ENCODE measurements at places on chromosomes 16 and 17.

DNA sequence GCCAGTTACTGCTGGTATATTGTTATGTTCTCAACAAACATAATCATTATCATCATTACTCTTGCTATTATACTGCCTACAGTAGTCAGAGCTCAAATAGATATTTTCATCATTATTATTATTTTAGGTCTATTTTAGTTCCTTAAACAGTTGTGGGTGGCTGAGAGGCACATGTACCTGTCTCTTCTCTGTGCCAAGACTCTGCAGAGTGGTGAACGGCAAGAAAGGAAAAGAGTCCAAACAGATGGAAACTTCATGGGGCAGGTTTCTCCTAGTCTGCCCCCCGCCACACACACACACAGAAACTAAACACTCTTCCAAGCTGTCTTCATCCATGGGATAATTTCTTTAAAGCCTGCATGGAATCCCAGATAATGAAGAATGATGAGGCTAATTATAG lies 77.7 kb upstream of the CLEC3A start:
- no peak for DNase-seq

DNA sequence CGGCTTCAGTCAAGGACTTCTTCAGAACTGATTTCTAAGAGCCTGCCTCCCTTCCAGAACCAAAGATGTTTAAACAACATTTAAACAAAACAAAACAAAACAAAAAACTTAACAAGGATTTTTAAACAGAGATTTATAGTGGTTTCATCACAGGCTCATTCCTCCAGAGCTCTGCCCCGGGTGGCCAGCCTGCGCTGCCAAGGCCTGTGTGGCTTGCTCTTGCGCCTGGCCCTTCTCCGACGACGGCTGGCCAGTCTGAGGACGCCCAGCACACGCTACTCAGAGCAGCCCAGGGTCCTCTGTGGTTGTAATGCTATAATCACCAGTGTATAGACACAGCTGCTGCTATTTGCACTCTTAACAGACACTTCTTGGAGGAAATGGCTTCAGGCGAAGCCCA lies 307.2 kb upstream of the MYOCD start:
- DNase-seq = no peak

GRCh38 chr16:8182761-8183160 lies 407.6 kb downstream of the TMEM114 start:
- no peak for DNase-seq

DNA sequence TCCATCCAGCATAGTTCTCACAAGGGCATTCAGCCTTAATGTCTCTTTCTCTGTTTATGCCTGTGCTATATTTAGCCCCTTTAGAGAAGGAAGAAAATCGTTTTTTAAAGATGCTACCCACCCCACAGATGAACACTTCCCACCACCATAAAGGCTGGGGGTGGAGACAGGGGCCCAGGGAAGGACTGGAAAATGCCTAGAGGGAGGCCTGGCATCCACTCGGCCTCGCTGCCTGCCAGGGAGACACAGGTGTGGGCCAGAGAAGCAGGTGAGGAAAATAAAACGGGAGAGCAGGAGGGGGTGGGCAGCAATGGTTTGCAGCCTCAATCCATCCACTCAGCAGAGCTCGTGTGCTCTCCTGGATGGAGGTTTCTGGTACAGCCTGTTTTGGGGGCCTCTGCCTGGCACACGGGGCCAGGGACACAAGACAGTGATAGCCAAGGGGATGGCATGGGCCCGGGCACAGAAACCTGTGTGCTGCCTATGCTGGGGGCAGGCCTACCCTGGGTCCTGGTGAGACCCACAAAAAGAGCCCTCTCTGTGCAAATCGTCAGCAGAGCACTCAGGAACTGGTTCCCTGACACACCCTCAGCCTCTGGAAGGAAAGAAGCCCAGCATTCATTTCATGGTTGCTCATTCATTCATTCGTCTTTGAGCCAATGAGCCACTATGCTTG lies 121.4 kb downstream of the C16orf78 start:
- DNase-seq = no peak

DNA sequence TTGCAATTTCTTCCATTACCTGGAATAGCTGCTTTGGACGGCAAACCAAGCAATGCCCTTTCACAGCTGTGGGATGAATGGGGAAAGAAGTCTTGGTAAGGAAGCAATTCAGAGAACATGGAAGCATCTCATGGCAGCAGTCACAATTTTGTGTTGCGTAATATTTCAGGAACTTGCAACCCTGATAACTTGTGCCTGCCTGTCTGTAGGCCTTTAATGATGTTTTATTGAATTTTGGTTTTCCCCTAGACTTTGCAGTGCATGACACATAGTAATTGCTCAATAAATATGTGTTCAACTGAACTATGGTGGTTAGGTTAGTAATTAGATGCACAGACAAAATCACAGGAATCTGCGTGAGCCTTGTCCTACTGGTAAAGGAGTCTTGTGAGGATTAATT lies 439.5 kb downstream of the WWOX start:
- no peak for DNase-seq

- no peak for DNase-seq
Observed at GRCh38 chr17:20095336-20096080, 86.3 kb downstream of the SPECC1 start.

- DNase-seq = no peak
Observed at GRCh38 chr17:6569370-6570285, 13.3 kb upstream of the PITPNM3 start.

GRCh38 chr17:11086646-11087340 lies 154.2 kb upstream of the SHISA6 start:
- no peak for DNase-seq

- no peak for DNase-seq
Observed at GRCh38 chr16:81734632-81735434, 44.3 kb upstream of the PLCG2 start.

GRCh38 chr16:23871924-23872323 lies 36.1 kb downstream of the PRKCB start:
- DNase-seq = no peak

DNA sequence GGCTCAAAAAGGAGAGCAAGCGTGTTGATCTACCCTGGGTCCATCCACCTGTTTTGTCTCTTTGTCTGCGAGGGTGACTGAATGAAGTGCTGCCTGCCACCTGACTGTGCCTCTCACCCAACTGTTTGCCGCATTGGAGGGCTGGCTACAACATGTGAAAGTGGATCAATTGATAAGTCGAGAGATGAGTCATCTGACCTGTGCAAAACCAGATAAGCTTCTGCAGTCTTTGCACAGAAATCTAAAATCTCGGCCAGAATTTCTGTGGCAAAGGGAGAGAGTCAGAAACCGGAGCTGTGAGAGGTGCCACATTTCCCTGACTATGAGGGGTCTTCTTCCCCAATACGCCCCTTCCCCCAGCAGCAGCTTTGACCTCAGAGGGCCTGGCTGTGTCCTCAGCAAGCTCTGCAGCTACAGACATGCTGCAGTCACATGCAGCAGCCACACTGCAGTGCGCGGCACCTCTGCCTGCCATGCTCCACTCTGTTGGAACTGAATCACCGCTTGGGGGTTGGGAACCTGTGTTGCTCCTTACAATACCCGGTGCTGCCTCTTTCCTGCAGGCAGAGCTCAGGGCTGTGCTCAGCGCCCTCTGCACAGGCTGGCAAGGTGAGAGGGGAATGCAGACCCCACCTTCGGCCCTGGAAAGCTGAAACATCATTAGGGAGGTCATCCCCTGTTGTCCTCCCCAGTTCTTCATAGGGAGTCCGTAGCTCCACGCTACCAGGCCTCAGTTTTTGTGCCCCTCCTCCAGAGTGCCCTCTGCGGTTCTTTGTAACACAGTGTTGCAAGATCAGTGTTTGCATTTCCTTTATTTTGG lies 16.2 kb upstream of the HAS3 start:
- peak; percentile 10 for DNase-seq

- DNase-seq = no peak
Observed at GRCh38 chr17:50149417-50150353, 792 bp downstream of the PPP1R9B start.

GRCh38 chr16:55330781-55331647 lies 7.0 kb downstream of the IRX6 start:
- no peak for DNase-seq

- DNase-seq = no peak
Observed at GRCh38 chr16:59289151-59289550, 555.0 kb upstream of the GOT2 start.

DNA sequence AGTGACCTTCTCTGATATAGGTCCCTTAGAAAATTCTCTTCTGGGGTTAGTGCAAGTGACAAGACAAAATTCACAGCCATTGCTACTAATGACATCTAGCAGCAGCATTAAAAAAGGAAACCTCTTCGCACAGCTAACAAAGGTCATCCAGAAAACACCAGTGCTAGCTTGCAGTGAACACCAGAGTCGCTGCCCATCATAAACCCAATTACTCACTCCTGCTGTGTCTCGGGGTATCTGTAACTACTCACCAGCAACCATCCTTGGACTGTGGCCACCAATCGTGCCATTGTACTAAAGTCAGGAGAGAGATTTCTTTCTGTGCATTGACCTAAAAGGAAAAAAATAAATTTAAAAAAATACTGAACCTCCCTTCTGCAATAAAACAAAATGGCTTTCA lies 1494.7 kb upstream of the CDH8 start:
- no peak for DNase-seq

GRCh38 chr17:27453471-27453870 lies 2.8 kb upstream of the KSR1 start:
- DNase-seq = no peak

DNA sequence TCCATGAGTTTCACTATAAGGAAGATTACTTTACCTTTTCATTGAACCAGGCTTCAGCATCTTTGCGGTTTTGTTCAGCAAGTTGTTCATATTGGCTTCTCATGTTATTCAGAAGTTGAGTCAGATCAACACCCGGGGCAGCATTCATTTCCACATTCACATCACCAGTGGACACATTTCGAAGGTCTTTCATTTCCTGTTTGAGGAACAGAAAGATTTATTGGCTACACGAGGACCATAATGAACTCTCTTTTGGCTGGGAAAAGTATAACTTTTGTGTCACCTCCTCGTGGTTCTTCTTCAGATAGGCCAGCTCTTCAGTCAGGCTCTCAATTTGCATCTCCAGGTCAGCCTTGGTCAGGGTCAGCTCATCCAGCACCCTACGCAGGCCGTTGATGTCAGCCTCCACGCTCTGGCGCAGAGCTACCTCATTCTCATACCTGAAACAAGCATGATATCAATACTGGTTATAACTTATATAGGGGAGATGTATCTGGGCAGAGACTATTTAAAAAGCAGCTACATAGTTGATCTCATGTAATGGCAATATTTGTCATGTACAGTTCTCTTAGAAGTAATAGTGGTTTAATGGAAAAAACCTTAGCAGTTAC lies 2.1 kb downstream of the KRT10 start:
- no peak for DNase-seq

- no peak for DNase-seq
Observed at GRCh38 chr17:32722733-32723132, 154.2 kb downstream of the MYO1D start.

DNA sequence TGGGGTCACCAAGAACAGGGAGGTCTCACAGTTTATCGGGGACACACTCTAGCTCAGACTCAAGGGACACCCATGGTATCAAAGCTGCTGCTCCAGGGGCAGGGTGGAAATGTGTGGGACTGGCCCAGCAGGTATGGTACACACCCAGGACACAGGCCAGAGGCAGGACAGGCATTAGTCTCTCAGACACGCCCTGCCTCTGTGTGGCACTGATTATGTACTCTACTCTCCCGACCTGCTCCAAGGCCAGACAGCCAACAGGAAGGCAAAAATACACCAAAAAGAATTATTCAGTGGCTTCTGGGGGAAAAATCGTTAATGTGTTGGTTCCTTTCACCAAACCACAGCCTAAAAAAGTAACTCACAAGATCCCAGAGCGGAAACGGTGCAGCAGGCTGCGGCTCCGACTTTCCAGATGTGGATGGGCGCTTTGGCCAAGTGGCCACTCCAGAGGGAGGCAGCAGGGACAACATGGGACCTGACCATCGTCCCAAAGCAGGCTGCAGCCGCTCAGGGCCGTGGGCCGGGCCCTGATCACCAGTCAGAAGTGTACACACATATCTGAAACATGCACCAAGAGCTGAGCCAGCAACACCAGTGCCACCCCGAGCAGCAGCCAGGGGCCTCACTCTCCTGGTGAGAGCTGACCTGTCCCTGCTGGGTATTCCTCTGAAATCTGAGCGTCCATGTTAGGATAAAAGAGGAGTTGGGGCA lies 1.0 kb upstream of the SIRT7 start:
- DNase-seq = no peak

DNA sequence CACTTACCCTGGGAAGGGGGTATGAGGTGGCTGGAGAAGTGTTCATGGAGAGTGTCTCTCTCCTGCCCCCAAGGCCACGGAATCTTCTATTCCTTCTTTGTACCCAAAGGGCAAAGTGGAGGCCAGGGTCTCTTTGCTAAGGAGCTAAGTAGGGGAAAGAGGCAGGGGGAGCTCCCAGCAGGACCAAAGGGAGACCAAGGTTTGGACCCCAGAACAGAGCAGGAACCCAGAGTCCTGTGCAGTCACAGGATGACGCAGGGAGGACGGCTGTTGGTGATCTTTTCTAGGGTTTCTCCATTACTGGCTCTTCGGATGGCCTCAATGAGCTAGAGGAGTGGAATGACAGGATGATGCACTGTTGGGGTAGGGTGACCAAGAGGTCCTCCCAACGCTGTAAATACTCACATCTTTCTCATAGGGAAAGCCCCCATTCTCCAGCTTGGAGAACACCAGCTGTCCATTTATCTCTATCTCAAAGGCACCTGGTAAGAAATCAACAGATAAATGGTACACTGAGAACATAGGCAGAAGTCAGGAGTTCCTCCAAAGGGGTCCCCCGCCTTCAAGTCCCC lies 966 bp downstream of the MIEN1 start:
- DNase-seq = no peak

DNA sequence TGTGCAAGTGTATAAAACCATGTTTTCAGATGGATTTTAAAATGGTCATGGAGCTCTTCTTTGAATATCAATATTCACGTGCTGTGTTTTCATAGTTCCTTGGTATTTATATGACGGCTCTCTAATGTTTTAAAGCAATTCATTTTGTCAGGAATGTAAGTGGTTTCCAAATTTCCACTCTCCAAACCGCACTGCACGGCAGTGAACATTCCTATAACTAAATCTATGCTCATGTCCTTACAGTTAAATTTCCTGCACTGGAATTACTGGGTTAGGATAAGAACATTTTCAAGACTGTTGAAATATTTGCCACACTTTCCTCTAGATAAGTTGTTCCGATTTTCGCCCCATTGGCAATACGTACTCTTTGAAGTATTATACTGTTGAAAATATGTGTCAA lies 398.9 kb downstream of the PMP22 start:
- DNase-seq = no peak

- DNase-seq = no peak
Observed at GRCh38 chr16:57920215-57920879, 50.6 kb downstream of the CNGB1 start.

GRCh38 chr16:29986231-29986630 lies 9.2 kb downstream of the HIRIP3 start:
- no peak for DNase-seq
